ENCODE measurements at places on chromosomes 7 and 10.

GRCh38 chr7:23213755-23214154, 31.9 kb downstream of the NUP42 start:
- no peak for DNase-seq

GRCh38 chr7:1055956-1056784, 11.8 kb downstream of the GPR146 start:
- no peak for DNase-seq

DNA sequence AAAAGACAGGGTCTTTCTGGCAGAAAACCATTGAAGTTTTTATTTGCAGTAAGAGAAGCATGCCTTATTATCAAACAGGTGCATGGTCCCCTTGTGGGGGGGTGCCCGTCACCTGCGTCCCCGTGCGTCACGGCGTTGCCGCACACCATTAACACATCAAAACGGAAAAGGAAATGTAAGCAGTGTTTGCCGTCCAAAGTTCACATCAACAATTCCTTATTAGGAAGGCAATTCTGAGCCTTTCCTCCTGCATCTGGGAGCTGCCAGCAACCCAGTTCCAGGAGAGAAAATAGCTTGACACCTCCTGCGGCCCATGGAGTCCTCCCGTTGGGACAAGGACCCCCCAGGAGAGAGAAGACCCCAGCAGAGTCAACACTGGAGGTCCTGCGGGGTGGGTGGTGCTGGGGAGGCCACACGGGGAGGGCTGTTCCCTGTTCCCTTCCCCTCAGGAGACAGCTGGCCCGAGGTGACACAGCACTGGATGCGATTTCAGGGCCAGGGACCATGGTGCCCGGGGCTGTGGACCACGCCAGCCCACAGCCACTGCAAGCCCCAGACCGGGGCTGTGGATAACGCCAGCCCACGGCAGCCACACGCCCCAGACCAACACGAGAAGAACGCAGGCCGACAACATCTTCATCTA, 39.5 kb downstream of the DIP2C start:
- DNase-seq: no peak

DNA sequence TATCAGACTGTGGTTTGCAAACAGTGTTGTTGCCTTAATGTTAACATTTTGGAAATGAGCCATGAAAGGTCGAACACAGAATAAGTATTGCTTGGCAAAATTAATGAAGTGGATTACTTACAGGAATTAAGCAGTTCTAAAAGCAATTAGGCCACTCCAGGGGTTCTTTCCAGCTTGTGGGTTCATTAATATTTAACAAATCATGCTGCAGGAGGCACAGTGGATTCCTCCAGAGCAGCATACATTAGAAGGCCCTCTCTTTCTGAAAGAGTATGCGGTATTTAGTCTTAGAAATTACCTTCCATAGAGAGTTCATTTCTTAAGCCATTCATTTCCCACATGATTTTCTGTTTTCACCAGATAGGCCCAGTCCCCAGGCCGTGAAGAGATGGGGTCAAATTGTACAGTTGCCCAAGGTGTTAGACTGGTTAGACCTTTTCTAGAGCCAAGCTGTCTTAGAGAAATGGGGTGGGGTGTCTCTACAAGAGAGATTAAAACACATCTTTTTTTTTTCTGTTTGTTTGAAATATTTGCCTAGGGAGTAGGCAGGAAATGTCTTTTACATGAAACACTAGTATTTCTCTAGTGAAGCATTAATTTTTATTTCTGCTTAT, 40.0 kb upstream of the AGR3 start:
- DNase-seq: no peak

DNA sequence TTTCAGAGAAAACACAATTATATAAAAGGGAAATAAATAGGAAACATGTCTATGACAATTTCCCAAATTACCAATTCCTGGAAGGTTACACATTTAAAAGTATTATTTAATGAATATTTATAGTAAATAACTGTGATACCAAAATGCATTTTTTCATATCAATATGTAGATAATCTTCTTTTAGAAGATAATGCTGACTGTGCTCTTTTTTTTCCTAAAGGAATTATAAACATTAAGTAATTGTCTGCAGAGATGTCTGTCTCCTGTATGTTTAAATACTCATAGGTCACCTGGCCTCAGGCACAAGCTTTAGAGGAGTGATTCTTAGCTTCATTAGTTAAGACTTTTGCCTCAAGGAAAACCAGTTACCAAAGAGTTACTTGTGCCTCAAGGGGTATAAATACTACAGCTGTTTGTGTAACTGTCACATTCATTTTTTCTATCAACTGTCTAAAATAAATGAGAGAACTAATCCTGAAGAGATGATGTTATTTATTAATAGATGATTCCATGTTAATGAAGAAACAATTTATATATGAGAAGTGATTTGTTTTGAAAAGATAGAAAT, 77.1 kb downstream of the DNAJC1 start:
- DNase-seq: no peak

GRCh38 chr10:4195213-4195612, 410.2 kb upstream of the KLF6 start:
- DNase-seq: no peak

DNA sequence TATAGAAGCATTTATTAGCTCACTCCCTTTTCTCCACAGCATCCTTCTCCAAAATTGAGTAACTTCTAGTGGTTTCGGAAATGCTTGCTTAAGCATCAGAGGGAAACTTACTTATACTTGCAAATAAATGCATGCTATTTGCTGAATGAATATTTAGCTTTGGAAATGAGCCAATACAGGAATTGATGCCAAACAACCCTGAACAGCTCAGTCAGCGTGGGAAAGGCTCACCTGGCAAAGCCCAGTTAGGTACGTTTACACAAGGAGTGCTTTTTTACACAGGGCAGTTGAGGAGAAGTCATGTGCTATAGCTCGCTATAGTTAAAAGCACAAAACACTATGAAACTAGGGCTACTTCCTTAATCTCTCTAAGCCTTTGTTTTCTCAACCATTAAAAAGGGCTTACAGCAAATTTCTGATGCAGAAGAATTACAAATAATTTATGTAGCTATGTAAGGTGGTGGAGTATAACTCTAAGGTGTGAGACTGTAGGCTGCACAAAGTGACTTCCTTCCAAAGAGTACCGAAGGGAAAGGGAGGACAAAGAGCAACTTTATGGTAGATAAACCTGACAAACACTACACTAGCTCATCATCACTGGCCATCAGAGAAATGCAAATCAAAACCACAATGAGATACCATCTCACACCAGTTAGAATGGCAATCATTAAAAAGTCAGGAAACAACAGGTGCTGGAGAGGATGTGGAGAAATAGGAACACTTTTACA, 498.2 kb downstream of the PHTF2 start:
- DNase-seq: no peak

- DNase-seq: peak; percentile 53
Observed at GRCh38 chr10:46022978-46023702, 7.3 kb downstream of the NCOA4 start.

GRCh38 chr10:98422182-98422581, 7.2 kb upstream of the PYROXD2 start:
- DNase-seq: no peak

DNA sequence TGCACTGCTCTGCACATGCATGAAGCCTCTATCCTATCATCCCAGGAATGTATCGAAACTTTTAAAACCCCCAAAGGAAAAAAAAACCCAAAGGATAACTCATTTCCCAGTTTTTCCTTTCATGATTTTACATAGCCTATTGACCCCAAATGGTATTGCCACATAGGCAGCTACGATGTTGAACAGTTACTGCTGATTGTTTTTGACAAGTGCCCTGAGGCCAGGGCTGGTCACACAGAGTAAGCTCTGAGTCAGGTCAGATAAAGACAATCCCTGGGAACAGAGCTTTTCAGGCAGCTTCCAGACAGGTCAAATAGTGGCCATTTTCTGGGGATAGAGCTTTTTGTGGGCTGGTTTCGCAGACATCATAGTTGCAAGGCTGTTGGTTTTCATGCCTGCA, 52.1 kb downstream of the MYL10 start:
- DNase-seq: no peak

DNA sequence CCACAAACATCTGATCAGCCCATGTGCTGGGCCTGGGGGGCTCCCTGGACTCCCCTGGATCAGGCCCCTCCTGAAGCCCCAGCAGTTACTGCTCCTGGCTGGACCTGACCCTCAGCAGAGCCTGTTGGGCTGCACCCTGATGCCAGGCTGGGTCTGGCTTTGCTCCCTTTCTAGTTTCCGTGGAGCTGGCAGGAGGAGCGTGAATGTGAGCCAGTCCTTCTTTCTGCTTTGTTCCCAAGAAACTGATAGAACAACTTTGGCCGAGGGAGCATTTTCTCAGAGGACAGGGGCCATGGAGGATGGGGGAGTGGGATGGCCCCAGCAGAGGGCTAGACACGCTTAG, 128.2 kb downstream of the NEURL1 start:
- no peak for DNase-seq

- DNase-seq: no peak
Observed at GRCh38 chr10:124217906-124218804, 124.8 kb upstream of the CHST15 start.

DNA sequence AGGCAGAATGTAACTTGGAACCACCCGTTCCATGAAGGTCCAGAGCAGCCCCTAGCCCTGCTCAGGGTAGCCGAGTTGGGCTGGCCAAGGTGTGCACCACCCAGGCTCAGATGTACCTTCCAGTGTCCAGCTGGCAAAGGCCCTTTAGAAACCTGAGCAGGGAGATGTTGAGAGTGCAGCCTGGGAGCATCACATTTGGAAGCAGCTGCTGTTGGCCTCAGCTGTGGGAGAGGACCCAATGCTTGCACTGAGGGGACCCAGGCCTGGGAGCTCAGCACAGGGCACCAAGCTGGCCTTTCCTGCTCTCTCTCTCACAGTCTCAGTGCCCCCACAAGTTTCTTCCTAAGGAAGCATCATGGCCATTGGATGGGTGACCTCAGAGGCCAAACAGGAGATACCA, 33.5 kb downstream of the ANXA8 start:
- DNase-seq: no peak

DNA sequence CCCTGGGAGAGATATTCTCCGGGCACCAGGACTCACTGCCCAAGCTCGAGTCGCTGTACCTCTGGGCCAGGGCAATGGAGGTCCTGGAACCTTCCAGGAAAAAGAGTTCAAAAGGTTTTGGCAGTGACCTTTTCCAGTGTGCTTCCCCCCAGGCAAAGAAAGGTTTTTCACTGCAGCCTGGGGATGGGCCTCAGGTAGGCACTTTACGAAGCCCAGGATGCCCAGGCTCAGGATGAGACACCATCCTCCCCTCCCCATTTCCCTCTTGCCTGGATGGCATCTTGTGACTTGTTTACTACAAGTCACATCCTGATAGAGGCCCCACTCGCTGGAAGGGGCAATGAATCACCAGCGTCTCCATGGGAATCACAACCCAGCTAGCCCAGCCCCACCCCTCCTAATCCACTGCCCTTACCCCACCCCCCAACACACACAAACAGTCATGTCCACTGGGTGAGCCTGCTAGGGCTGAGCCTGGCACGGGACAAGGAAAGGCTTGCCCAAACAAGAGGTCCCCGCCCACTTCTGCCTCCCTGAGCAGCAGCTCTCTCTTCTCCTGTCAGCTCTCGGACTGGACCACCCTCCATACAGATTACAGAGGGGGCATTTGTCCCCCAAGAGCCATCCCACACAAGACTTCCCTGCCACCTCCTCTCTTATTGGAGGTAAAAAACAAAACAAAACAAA, 93.8 kb upstream of the SMNDC1 start:
- DNase-seq: no peak

DNA sequence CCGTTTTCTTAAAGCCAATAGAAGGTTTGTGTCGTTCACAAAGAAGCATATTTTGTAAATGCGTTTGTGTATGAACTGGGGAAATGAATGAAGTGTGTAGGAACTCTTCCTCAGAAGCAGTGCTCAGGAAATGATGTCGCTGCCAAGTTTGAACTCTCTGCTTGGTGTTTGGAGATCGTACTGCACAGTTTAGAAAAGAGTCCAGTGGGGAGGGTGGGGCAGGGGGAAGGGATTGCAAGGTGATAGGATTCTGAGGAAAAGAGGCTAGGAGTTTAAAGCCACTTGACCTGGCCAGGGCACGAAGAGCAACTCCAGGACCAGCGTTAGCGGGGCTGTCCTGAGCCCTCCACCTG, 122.2 kb downstream of the CUBN start:
- no peak for DNase-seq

DNA sequence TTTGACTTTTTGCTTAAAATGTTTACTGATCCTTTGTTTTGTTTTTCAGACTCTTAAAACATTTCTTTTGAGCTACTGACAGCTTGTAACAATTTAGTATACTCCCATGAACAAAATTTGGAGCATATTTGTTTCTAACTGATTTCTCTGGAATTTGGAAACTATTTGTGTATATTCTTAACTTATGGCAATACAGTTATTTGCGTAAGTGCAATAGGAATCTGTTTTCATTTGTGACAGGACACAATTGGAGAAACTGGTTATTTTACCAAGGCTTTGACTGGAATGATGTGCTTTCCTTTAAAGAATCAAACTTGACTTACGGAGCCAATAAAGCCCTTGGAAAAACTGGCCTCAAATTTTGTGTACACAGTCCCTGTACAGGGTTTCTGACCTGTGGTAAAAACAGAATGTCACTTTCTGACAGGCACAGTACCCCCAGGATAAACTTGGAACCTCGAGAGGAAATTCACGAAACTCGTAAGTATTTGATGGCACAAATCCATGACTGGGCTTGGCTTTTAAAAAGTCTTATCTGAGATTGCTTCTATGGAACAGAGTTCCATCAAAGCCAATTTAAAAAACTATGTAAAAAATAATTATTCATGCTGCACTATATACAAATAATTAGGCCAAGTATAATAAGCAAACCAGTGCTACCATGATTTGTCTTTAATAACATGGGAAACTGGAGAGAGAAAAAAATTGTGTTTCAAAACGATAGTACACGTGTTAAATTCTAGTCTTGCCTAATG, 70.4 kb downstream of the ST8SIA6 start:
- no peak for DNase-seq
